Frontal cortex (tissue), 4 donors: ENCODE measurements at places on chromosomes 4 and X. TPM values are rescaled to one million over a fixed set of nuclear protein-coding genes. Genes with fewer than 3 reads are reported as not detected.

- no peak for DNase-seq
Measured at GRCh38 chr4:41428601-41429279, 109.2 kb upstream of the LIMCH1 start.

DNA sequence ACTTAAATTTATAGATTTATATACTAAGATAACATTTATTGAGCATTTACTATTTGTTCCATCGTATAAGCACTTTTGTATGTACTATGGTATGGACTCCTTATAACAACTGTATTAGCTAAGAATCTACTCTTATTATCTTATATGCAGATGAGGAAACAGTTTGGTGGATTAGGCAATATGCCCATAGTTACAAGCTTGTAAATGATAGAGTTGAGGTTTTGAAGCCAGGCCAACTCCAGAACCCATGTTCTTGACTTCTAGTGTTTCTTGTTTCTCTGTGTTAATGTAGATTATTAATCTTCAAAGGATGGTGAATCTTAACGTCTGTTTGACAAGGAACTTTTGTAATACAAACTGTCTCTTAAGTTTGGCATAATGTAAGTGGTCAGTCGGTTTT, 71.3 kb downstream of the STIM2 start:
- no peak for DNase-seq

DNA sequence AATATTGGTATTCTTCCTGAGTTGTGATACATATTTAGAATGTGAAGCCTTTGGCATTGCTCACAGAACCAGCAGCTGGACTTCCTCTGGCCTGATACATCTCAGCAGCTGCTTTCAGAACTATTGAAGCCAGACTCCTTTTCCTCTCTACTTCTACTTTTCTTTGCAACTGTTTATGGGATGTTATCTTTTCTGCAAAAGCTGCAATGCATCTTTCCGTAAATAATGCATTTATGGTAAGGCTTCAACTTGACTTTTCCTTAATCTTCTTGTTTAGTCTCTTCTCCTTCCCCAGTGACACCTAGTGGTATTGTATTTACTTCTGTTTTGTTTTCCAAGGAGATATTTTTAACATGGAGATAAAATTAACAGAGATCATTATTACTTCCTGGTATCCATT, 1548.7 kb downstream of the PCDH7 start:
- no peak for DNase-seq

- DNase-seq: no peak
Measured at GRCh38 chr4:152259866-152260265, 276.0 kb downstream of the FBXW7 start.

The RTL5 gene
- 4.1 TPM for total RNA-seq

The CD40LG gene
- not detected for total RNA-seq

- no peak for DNase-seq
Measured at GRCh38 chrX:76279007-76279406, 106.1 kb downstream of the PBDC1 start.

The KLHL5 gene
- 57.1 TPM for total RNA-seq

- DNase-seq: no peak
Measured at GRCh38 chrX:27680726-27681125, 90.6 kb downstream of the DCAF8L2 start.

DNA sequence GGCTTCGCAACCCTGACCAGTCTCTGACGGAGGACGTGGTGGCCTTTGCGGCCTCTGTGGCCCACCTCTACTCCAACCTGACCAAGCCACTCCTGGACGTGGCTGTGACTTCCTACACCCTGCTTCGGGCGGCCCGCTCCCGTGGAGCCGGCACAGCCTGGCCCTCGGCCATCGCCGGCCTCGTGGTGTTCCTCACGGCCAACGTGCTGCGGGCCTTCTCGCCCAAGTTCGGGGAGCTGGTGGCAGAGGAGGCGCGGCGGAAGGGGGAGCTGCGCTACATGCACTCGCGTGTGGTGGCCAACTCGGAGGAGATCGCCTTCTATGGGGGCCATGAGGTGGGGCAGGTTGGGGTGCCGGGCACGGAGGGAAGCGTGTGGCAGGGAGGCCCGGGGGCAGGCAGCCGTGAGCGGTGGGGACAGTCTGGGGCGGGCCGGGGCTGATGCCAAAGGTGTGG, 1.2 kb downstream of the ABCD1 start:
- no peak for DNase-seq

The CCDC110 gene
- 0.41 TPM for total RNA-seq

The NDST3 gene
- total RNA-seq: 39.1 TPM

DNA sequence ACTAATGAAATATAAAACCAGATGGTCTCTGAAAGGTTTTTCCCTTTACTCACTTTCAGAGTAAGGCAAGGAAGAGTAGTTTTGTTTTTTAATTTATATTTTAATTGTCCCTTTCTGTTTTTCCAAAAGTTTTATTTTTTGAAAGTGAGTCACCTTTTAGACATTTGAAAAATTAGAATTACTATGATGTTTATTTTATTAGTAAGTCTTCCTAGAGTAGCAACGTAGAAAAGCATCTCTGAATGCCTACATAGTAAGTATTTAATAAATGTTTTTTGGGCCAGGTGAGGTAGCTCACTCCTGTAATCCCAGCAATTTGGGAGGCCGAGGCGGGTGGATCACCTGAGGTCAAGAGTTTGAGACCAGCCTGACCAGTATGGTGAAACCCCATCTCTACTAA, 51.1 kb downstream of the TET2 start:
- DNase-seq: no peak

The PF4V1 gene
- 0.41 TPM for total RNA-seq

DNA sequence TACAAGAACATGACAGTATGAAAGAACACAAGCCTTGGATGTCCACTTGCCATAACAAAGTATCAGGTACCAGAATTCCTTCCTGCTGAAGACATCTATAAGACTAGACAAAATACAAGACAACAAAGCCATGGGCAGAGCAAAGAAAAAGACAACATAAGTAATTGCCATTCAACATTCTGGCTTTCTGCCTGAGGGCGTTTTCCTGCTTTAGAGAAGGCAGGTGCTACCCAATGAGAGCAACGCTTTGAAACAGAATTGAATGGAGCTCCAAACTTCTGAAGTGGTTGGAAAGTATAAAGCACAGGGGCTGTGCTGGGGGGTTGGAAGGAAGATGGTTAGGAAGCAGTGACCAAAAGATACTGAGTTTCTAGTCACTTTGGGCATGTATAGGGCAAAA, 30.1 kb downstream of the PDE5A start:
- no peak for DNase-seq

GRCh38 chrX:155949098-155949497, 48.4 kb upstream of the IL9R start:
- no peak for DNase-seq

- no peak for DNase-seq
Measured at GRCh38 chr4:19698961-19699360, 552.7 kb upstream of the SLIT2 start.

DNA sequence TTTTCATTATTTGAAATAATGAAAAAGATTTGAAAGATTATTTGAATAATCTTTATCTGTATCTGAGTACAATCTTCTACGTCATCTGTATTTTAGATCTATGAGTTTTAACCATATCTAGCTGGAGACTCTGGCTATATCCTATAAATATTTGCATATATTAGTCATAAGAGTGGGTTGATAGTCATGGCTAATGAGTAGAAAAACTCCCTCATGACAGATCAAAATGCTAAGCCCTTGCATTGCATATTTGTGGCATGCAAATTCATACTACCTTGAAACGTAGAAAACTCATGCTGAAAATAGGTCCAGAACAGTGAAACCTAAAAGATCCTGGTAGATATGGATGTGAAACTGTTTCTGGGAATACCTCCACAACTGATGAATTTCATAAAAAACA, 291.3 kb downstream of the GALNTL6 start:
- DNase-seq: no peak

The CPEB2 gene
- 26.9 TPM for total RNA-seq
